SK-N-SH (cell line): ENCODE measurements at places on chromosomes 13 and 19. TPM values are rescaled to one million over a fixed set of nuclear protein-coding genes. Genes with fewer than 3 reads are reported as not detected.
A peak's percentile ranks its signal among the peaks of the same experiment; 100 is the strongest.

GRCh38 chr13:41942462-41943094, 18.3 kb downstream of the VWA8 start:
- no peak for DNase-seq

Gene GRIN2D
- polyA plus RNA-seq = 0.54 and 0.92 TPM in 2 replicates

Gene CCDC8
- 0.03 TPM in 1 of 2 replicates, not detected in the other for polyA plus RNA-seq

Gene ZNF28
- polyA plus RNA-seq = 4.8 and 6.5 TPM in 2 replicates

Gene CGB8
- polyA plus RNA-seq = 0.13 TPM in 1 of 2 replicates, not detected in the other

- DNase-seq = no peak
Observed at GRCh38 chr19:29040292-29040691, 172.7 kb downstream of the UQCRFS1 start.

DNA sequence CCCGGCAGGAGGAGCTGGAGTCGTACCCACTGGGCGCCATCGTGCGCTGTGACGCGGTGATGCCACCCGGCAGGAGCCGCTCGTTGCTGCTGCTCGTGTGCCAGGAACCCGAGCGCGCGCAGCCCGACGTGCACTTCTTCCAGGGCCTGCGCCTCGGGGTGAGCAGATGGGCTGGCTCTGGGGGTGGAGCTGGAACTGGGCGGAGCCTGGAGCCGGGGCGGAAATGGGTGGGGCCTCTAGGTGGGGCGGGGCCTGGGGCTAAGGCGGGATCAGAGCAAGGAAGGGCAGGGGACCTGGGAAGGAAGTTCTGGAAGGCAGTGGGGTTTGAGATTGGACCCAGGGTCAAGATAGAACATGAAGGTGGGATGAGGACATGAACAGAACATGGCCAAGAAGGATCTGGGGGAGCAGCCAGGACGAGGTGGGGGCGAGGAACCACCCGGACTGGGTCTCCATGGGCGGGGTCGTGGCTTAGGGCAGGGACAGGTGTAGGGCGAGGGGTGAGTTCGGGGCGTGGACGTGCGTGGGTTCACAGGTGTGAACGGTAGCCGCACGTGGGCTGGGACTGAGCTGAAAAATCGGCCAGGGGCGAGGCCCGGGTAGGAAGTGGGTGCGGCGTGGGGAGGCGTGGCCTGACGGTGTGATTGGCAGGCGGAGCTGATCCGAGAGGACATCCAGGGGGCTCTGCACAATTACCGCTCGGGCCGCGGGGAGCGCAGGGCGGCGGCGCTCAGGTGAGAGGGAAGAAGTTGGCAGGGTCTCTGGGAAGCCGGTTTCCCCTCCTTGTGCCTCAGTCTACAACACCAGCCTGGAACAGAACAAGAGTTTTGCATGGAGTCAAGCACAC, 4.7 kb downstream of the EPS8L1 start:
- DNase-seq = peak; percentile 96

DNA sequence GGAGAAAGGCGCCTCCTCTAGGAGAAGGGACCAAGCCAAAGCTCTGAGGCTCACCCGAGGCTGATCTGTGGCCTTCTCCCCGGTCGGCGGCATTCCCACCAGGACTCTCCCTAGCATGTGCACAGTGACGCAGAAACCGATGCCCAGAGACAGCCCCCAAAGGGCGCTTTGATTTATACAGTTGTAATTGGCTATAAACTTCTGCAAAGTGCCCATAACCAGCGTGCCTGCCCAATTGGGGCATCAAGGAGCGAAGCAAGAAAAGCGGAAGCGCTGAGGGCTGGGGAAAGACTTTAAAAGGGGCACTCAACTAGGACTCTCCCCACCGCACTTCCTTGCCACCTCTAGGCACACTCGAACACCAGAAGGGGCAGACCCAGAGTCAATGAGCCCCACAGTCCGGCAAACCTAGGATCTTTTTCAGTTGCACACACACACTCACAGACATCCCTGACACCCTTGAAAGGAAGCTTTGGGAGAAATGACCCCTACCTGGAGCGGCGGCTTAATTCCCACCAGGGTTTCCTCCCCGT, 1.8 kb downstream of the CDX2 start:
- no peak for DNase-seq

DNA sequence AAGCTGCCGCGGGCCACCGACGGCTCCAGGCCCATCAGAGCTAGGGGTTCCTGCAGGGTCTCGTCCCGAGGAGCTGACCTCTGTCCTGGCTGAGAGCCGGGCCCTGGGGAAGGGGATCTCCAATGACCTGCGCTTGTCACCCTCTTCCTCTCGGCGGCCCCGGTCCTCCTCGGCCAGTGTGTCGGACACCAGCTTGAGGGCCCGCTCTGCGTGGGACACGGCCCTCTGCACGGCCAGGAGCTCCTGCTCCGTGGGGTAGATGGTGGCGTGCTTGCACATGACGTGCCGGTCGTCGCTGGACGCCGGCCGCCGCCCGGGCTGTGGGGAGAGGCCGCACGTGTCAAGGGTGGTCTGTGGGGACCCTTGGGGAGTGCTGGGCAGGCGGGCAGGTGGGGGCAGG, 32.7 kb upstream of the MATK start:
- DNase-seq = no peak

DNA sequence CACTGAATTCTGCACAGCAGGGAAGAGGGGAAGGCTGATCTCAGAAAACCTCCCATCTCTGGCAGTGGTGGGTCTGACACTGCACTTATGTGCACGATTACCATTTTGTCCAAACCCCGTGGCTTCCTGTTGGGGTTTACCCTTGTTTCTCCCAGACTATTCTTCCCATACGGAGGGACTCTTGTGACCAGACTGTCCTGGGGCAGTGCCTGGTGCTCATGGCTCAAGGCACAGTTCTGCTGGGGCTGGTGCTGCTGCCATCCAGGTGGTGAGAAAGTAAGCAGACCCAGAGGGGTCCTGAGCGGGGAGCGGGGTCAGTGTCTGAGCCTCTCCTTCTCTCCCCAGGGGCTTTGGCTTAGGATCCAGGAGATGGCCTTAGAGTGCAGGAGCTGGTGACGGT, 5.1 kb upstream of the SIGLEC9 start:
- DNase-seq = no peak

- DNase-seq = no peak
Observed at GRCh38 chr13:37753776-37754175, 115.8 kb downstream of the TRPC4 start.

GRCh38 chr13:48253849-48254248, 20.8 kb downstream of the ITM2B start:
- no peak for DNase-seq

Gene MEF2B
- polyA plus RNA-seq = 1.0 and 1.1 TPM in 2 replicates

Gene ACER1
- polyA plus RNA-seq = not detected in 2 replicates

GRCh38 chr19:17137417-17137816, 61.8 kb downstream of the MYO9B start:
- DNase-seq = no peak

- DNase-seq = no peak
Observed at GRCh38 chr13:73146707-73147106, 87.9 kb downstream of the KLF5 start.

GRCh38 chr13:26476111-26476781, 81.2 kb upstream of the WASF3 start:
- no peak for DNase-seq

- no peak for DNase-seq
Observed at GRCh38 chr13:27474751-27475268, 24.4 kb upstream of the MTIF3 start.

Gene NAPSA
- 0.43 and 0.76 TPM in 2 replicates for polyA plus RNA-seq

Gene IRGQ
- 8.4 and 10.8 TPM in 2 replicates for polyA plus RNA-seq

DNA sequence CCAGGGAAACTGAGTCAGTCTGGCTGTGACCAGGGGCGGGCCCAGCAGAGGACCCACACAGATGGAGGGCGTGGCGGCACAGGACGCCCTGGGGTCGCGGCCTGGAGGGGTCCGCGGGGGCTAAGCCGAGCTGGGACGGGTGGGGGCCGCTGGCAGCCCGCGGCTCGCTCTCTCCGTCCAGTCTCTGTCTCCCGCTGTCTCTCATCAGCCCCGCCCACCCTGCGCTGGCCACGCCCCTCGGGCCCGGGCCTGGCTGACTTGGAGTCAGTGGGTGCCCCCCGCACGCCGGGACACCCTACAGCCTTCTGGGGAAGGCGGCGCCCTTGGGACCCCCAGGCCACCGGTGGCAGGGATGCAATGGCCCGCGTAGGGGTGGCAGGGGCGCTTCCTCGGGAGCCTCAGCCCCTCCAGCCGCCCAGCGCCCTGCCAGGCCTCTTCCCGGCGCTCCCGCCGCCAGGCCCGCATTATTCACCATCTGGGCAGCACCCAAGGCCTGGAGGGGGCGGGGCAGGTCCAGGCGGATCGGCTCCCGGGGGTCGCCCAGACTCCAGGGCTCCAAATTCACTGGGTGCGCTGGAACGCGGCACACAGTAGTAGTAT, at the start of gene TBXA2R:
TSS of gene TBXA2R (minus strand) at position 186 of the 600 bp plus-strand sequence. CDS start 6,241 bp downstream, outside the sequence.
- DNase-seq = peak; percentile 96

Gene C19orf67
- not detected in 2 replicates for polyA plus RNA-seq

Gene C19orf53
- polyA plus RNA-seq = 470 and 554 TPM in 2 replicates

DNA sequence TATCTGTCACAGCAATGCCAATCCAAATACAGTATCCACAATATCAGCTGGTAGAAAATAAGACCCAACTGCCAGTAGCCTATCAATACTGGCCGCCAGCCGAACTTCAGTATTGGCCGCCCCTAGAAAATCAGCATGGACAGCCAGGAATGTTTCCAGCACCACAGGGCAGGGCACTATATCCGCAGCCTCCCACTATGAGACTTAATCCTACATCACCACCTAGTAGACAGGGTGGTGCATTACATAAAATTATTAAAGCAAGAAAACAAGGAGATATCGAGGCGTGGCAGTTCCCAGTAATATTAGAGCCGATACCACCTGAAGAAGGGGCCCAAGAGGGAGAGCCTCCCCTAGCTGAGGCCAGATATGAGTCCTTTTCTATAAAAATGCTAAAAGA, 111.3 kb downstream of the ZNF486 start:
- no peak for DNase-seq

Gene B3GNT8
- polyA plus RNA-seq = not detected in 2 replicates

Gene CTU1
- polyA plus RNA-seq = 7.2 and 8.8 TPM in 2 replicates

Gene S1PR2
- 3.6 and 3.8 TPM in 2 replicates for polyA plus RNA-seq

Gene GIPC3
- 0.20 and 0.26 TPM in 2 replicates for polyA plus RNA-seq

- DNase-seq = no peak
Observed at GRCh38 chr13:59269476-59269875, 894.3 kb downstream of the DIAPH3 start.
